ENCODE measurements at places on chromosomes 5 and 9.

- no peak for DNase-seq
Measured at GRCh38 chr9:36959681-36960574, 74.1 kb downstream of the PAX5 start.

- no peak for DNase-seq
Measured at GRCh38 chr5:179201986-179202385, 141.8 kb downstream of the ZNF354C start.

- DNase-seq: no peak
Measured at GRCh38 chr9:85599540-85600105, 142.1 kb downstream of the AGTPBP1 start.

- DNase-seq: no peak
Measured at GRCh38 chr9:127219520-127219919, 45.1 kb upstream of the GARNL3 start.

DNA sequence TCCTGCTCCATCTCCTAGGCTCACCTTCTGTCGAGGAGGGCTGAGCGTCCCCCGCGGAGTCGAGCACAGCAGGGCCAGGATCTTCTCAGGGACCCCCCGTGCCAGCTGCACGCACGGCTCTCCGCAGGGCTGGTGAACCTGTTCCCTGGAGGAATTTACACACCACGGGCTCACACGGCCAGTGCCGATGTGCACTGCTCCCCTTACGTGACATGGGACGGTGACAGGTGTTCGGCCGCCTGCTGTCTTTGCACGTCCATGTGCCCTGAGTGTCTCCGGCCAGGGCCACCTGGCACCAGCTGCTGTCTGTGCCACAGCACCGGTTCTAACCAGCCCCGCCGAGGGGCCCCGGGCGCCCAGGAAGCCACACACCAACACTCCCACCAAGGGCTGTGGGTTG lies 8.7 kb upstream of the AGPAT2 start:
- DNase-seq: no peak

GRCh38 chr9:34517185-34517584 lies 5.6 kb downstream of the ENHO start:
- no peak for DNase-seq
